ENCODE measurements at places on chromosomes 5 and 9. TPM values are rescaled to one million over a fixed set of nuclear protein-coding genes. Genes with fewer than 3 reads are reported as not detected.

- no peak for DNase-seq
Measured at GRCh38 chr9:120413121-120414048, 166.6 kb downstream of the CDK5RAP2 start.

GRCh38 chr5:155728146-155728856 lies 598.7 kb upstream of the SGCD start:
- no peak for DNase-seq

DNA sequence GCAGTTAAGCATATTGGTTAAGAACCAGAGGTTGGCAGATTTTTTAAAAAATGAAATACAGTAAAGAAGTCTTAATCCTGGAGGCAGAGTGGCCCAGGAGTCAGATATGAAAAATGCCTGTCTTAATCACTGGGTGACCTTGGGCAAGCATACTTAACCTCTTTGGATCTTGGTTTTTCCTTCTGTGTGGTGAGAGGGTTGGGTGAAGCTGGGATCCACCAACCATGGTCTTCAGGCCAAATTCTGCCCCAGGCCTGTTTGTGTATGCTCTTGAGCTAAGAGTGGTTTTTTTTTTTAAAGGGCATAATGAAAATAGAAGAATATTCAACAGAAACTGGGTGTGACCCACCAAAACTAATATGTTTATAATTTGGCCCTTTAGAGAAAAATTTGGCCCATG lies 20.0 kb upstream of the TEX48 start:
- DNase-seq: no peak

DNA sequence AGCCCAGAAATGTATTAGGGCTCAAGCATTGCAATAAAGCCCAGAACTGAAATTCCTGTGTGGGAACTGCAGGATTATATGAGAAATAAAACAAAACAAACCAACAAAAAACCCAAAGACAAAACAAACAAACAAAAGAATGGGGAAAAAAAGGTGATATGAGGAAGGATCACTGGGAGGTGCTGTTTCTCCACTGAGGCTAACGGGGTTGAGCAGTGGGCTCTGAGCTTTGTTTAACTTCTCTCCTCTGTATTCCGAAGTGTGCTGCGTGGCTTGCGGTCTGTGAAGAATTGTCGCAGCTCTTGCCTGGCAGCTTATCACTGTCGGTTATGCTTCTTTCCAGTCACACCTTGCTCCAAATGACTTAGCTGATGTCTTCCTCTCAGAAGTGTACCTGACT lies 106.3 kb downstream of the TENT4A start:
- DNase-seq: peak; percentile 21

- no peak for DNase-seq
Measured at GRCh38 chr9:129362287-129363000, 184.4 kb upstream of the IER5L start.

DNA sequence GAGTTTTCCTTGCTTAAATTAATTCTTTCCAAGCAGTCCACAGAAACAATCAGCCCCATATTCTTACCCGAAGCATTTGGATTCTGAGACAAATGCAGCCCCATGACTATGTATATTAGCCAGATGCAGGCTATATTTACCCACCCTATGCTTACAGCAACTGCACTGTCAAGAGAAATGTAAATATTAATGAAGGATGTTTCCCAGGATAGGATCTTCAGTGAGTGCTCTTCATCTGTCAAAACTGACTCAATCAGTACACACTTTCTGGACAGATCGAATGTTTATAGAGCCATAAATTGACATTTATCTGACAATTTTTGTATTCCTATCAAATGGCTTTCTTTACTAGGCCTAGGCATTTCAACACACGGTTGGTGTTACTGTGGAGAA lies 725.3 kb upstream of the SEMA6A start:
- no peak for DNase-seq

- DNase-seq: no peak
Measured at GRCh38 chr5:133830911-133831310, 137.5 kb downstream of the C5orf15 start.

GRCh38 chr9:123375469-123376132 lies 19.6 kb downstream of the CRB2 start:
- DNase-seq: no peak

DNA sequence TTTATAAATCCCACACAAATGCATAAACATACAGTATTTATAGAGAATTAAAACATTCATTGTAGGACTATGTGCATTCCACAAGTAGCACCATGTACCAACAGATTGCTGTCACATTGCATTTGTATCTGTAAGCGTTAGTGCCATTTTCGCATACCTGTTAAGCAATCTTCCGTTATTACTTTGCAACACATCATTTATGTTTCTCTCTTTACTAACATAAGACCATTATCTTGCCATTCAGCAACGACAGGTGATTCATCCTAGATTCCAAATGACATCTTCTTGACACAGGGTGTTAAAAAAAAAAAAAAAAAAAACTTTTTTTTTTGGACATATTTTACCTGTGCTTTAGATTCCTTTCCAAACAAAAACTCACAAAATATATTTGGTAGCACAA lies 511.8 kb downstream of the ELAVL2 start:
- DNase-seq: no peak

- DNase-seq: no peak
Measured at GRCh38 chr5:939368-939767, 46.7 kb downstream of the TRIP13 start.

GRCh38 chr9:81850724-81851123 lies 77.5 kb upstream of the SPATA31D4 start:
- no peak for DNase-seq

GRCh38 chr5:1021136-1021968 lies 12.8 kb downstream of the NKD2 start:
- DNase-seq: no peak

DNA sequence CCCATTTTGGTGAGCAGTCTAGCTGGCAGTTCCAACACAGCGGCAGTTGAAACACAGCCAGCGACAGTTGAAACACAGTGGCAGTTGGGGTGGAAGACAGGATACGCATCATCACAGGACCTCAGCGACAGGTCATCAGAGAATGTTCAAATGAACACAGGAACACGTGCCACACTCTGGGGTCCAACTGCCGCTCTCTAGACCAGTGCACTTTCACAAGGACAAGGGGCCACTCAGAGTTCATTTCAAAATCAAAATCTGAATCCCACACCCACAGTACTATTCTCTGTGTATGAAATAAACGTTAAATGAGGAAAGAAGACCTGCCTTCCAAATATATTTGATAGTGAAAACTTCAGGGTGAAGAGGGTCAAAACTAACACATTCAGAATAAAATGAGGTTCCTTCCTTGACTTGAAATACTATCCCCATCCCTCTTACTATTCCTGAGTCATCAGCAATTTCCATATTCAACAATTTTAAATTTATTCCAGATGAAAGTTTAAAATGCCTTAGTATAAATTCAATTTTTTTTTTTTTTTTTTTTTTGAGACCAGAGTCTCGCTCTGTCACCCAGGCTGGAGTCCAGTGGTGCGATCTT lies 53.0 kb upstream of the SIMC1 start:
- DNase-seq: no peak

DNA sequence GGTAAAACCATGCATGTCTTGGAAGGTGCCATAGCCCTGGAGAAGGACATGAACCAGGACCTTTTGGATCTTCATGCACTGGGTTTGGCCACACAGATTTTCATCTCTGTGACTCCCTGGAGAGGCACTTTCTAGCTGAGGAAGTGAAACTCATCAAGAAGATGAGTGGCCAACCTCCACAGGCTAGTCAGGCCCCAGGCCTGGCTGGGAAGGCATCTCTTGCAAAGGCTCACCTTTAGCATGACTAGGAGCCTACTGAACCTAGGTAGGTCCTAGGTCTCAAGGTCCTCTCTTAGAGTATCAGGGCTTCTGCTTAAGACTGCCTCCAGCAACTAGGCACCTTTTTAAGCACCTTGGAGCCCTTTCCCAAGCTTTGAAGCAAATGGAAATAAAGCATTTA lies 1448.7 kb upstream of the ACO1 start:
- DNase-seq: no peak

DNA sequence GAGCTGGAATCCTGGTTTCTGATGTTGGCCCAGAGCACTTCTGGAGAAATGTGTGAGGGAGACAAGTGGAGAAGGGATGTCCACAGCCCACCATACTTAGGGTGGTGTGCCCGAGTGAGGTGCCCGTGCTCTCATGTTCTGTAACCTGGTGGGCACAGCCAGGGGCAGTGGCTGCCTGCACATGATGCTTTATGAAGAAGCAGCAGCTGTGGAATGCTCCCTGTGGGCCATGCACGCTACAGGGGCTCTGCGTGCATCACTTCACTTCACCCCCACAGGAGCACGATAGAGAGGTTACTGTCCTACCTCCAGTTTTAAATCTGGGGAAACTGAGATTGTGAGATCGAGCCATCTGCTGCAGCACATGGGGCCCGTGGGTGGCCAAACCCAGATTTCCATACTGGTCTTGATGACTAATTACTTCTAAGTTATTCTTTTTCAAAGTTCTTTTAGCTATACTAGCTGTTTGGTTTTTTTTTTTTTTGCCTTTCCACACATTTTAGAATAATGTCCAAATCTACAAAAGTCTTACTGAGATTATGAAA lies 441.6 kb downstream of the GADD45G start:
- DNase-seq: peak; percentile 80

DNA sequence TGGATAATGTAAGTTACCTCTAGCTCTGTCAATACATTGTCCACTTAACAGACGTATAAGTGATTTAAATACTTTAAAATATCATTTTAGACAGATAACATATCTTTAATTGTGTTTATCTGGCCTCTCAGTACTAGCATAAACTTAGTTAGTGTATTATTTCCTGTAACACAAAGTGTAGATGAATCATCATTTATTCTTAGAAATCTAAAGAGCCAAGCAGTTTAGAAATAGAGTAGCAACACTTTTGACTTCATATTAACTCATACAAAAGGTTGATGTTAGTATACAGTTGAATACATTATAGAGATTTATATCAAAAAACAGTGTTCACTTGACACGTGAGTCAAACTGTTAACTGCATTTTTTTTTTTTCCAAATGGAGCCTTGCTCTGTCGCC lies 18.0 kb downstream of the NCBP1 start:
- DNase-seq: no peak

DNA sequence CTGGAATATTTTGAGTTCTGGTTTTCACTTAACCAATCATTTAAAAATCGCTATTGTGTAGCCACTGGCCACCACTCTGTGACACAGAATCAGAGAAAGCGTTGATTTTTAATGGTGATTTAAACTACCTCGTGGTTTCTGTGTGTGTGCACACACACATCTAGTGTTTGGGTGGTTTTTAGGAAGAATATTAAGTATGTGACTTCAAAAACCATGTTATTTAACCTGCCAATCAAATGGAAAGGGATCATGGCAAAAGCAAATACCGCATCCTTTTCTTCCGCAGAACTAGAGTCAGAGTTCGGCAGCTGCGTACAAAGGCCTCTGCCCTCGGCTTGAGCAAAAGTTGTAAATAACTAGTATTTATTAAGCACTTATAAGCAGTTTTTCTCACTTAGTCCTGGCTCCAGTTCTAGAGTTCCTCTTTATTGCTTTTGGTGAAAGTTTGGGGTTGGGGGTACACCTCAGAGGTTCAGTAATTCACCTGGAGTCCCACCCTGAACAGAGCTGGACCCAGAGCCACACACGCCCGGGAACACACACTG lies 40.6 kb downstream of the HABP4 start:
- no peak for DNase-seq

DNA sequence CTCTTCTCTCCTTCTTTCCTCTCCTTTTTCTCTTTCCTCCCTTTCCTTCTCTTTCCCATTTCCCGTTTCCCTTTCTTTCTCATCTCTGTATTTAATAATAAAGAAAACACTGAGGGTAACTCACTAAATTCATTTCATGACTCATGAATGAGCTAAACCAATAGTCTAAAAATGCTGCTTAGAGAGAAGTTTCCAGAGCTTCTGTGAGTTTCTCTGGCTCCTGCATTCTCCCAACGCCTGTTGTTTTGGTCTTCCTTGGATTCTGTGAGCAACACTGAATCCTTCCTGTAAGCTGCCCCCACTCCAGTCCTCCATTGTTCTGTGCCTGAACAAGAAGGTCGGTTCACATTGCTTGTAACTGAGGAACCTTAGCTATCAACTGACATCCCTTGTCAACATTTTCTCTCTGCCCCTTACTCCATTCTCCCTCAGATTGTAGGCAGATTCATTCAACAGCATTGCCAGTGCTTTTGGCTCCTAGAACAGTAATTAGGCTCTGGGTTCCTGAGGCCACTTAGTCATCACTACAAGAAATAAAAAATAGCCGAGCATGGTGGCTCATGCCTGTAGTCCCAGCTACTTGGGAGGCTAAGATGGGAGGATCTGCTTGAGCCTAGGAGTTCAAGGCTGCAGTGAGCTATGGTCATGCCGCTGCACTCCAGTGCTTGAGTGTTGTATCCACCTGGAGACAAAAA lies 237.7 kb upstream of the KLF4 start:
- no peak for DNase-seq

The LECT2 gene
- total RNA-seq: not detected

The MTX3 gene
- total RNA-seq: 15.9 TPM

The NXNL2 gene
- 1.3 TPM for total RNA-seq

The PCDHGB5 gene
- 6.9 TPM for total RNA-seq

The ADAMTSL2 gene
- total RNA-seq: 6.6 TPM

The KIF24 gene
- total RNA-seq: 0.66 TPM

The TTC16 gene
- total RNA-seq: 0.17 TPM

The NTRK2 gene
- 1.2 TPM for total RNA-seq
